ENCODE measurements at places on chromosomes 3 and 15.

DNA sequence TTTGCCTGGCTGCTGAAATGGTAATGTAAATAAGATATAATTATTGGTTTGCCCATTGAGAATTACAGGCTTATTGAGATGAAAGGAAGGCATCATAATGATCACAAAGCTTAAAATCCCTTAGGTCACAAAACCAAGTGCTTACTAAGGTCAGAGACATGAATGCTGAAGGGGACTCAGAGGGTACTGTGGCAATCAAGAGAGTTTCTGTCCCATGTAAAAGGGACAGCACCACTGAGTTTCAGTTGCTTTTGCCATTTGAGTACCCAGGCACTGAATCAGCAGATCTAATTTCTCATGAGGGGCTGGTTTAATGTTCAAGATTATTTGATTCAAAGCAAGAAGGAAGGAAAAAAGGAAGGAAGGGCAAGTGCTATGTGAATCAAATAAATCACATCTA lies 127.0 kb downstream of the PLOD2 start:
- no peak for DNase-seq

GRCh38 chr15:92623435-92623834 lies 32.1 kb downstream of the FAM174B start:
- DNase-seq: peak; percentile 90

DNA sequence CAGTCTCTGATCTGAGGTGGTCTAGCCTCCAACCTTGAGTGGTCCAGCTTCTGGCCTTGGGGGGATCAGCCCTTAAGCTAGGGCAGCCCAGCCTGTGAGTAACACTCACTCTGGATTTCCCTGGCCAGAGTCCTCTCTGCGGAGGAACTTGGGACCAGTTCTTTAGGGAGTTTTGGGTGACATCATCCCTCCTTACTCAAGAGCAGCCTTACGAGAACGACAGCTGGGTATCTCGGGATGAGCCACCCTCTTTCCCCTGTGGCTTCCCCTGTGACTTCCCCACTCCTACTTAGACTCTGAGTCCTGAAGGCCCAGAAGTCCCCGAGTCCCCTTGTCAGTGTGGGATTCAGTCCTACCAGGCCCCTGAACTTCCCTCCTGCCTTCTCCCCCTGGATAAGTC lies 10.2 kb upstream of the PLXND1 start:
- no peak for DNase-seq

- DNase-seq: no peak
Measured at GRCh38 chr15:64635499-64636495, 139.6 kb downstream of the RBPMS2 start.

DNA sequence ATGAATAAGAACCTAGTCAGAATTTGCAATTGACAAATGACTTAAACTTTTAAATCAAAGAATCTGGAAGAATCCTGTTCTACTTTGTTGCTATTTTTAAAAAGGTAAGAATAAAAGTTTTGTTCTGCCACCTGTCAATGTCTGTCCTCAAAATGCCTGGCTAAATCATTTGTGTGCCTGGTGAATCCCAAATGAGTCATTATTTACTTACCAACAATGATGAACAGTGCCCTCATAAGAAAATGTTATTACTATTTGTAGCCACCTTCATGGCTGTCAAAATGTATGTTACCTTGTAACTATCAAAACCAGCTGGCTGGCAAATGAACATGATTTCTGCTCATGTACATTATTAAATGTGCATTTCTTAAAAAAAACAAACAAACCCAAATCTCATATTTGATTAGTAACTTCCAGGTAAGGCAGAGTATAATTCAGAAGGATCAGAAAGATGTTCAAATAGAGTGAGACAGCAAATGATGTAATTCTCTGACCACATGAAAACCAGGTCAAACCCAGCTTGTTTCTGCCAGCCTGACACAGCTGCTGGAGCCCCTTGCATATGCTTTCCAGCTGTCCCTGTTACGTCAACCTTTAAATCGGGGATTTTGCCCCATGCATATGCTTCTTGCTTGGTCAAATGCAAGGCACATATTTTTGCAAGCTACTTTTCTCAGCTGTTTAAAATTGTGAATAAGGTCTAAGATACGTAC lies 137.9 kb downstream of the SSR3 start:
- DNase-seq: peak; percentile 78

- DNase-seq: no peak
Measured at GRCh38 chr3:127488740-127489139, 101.8 kb downstream of the TPRA1 start.

DNA sequence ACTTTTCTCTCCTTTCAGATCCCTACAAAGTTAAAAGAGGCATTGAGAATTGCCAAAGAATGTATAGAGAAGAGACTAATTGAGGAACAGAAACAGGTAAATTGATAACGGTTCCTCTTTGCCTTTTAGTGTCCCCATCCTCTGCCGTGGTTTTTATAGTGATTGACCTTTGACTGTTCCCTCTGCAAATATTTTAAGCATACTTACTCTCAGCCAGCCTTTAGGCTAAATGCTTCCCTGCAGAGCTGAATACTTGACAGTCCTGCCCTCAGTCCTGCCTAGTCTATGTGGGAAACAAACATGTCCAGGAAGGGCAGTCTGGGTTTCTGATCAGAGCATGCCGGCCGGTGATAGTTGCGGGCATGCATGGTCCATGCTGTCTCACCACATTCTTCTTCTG lies 24.7 kb downstream of the PDHB start:
- no peak for DNase-seq

- no peak for DNase-seq
Measured at GRCh38 chr3:125017406-125017805, 38.4 kb downstream of the HEG1 start.

DNA sequence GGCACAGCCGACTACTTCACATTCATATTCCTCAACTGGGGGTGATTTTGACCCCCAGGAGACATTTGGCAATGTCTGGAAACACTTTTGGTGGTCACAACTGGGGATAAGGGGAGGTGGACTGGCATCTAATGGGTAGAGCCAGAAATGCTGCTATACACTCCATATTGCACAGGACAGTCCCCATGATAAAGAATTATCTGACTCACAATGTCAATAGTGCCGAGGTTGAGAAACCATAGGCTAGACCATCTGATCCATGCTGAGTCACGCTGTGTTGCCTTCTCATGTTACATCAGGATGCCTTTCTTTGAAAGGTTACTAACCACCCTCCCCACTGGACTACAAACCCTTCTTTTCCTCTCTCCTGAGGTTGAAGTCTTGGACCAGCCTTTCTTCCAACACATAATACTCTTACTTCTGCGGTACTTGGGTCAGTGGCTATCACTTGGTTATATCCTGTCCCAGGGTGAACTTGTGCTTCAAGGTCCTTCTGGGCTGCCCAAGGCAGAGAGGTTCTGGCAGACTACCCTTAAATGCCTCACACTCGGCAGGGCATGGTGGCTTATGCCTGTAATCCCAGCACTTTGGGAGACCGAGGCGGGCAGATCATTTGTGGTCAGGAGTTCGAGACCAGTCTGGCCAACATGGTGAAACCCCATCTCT lies 68.8 kb downstream of the CTNNB1 start:
- DNase-seq: peak; percentile 26

Measured in SHP77 (cell line).